ENCODE measurements at places on chromosomes 5 and 9.

DNA sequence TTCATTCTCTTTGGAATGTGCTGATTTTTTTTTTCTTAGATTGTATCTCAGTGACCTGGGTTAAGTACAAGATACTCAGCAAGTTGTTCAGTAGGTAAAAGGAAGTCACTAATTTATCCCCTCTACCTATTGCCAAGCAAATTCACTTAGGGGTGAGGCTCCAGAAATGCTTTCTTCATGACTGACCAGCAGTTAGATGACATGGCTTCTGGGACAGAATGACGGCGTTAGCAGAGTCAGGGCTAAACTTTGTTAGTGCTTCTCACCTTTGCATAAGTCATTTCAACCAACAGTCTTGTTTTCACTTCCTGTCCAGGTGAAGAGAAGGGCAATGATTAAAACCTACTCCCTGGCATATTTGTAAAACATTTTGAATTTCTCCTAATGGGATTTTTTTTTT lies 20.2 kb upstream of the MTAP start:
- DNase-seq: no peak

GRCh38 chr5:33737284-33737683 lies 154.5 kb downstream of the ADAMTS12 start:
- DNase-seq: no peak

- DNase-seq: no peak
These were observed 259.8 kb upstream of the IRX4 start for GRCh38 chr5:2142456-2142954.

DNA sequence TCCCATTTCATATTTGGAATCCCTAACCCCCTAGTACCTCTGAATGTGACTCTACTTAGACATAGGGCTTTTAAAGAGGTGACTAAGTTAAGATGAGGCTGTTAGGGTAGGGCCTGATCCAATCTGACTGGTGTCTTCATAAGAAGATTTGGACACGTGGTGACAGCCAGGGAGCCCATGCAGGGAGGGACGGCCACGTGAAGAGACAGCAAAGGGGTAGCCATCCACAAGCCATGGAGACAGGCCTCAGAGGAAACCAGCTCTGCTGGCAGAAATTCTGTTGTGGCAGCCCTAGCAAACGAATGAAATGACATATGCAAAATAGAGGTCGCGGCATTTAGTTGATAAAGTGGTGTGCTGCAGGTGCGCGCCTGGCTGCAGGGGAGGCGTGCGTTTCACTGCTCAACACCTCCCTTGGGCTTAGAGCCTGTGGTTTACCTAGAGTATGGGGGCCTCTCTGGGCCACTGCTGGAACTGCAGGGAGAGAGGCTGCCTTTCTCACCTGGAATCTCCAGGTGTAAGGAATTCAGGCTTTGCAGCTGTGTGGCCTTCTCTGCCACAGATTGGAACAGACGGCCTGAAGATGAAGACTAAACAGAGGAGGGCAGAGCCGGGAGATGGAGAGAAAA lies 7.1 kb upstream of the AFAP1L1 start:
- peak; percentile 54 for DNase-seq

GRCh38 chr9:68851657-68852056 lies 146.6 kb downstream of the PIP5K1B start:
- DNase-seq: no peak
